Right hindlimb (tissue), 1 donor: ENCODE measurements at places on chromosomes 2 and 18.
A peak's percentile ranks its signal among the peaks of the same experiment; 100 is the strongest.

DNA sequence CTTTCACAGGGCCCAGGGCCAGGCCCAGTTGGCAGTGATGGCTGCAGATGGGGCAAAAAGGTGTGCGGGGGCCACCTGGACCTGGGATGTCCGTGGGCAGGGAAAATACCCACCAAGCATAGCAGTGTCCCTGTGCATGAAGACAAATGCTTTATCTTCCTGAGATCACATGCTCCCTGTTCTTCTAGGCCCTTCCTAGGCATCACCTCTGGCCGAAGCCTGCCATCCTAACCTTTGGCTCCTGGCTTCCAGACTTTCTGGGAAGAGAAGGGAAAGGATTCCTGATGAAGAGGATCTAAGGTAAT is 105.0 kb upstream of the SMAD2 start:
- DNase-seq: no peak

DNA sequence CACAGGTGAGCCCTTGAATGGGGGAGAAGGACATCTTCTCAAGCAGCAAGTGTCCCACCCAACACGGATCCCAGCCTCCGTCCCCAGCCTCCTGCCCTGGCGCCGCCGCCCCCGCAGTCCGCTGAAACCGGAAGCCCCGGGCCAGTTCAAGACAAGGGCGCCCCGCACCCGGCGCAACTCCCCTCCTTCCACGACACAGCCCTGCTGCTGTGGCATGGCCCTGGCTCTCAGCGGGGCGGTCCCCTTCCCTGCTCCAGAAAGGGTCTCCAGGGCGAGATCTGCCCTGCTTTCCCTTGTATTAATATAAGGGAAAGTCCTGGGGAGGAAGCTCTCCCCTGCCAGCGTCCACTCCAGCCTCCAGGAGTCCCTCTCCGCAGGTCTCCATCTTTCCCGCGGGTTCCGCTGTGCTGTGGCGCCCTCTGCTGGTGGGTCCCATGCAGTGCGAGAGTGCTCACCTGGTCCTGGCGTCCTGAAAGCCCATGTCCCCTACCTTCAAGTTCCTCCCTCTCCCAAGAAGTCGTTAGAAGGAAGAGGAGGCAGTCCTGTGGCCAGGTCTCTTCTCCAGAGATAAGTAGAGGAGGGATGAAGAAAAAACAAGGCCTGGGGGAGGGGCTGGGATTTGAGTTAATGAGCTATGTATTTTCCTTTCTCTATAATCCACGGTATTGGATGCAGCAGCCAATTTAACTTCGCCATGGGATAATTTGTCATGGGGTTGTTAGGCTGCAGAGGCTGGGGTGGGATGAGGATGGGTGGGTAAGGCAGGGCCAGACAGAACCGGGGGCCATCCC is 176.0 kb downstream of the SMAD2 start:
- no peak for DNase-seq

DNA sequence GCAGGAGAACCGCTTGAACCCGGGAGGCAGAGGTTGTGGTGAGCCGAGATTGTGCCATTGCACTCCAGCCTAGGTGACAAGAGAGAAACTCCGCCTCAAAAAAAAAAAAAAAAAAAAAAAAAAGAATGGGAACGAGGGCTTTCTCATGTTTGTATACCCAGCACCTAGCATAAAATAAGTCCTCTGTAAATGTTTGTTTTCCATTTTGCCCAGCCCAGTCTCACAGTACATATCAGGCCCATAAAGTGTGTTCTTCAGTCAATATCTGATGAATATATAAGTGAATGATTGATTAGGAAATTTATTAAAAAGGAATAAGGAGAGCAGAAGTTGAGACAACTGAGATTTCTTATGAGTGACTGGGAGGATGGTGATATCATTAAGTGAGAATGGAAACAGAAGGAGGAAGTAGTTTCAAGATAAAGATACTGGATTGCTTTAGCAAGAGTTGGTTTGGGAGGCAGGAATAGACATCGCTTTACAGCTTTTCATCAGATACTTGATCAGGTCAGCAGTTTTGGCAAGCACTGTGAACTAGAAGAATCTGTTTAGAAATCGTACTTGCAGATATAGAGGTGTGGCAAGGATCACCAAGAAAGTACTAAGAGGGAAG is 327.5 kb downstream of the KIAA1328 start:
- no peak for DNase-seq

DNA sequence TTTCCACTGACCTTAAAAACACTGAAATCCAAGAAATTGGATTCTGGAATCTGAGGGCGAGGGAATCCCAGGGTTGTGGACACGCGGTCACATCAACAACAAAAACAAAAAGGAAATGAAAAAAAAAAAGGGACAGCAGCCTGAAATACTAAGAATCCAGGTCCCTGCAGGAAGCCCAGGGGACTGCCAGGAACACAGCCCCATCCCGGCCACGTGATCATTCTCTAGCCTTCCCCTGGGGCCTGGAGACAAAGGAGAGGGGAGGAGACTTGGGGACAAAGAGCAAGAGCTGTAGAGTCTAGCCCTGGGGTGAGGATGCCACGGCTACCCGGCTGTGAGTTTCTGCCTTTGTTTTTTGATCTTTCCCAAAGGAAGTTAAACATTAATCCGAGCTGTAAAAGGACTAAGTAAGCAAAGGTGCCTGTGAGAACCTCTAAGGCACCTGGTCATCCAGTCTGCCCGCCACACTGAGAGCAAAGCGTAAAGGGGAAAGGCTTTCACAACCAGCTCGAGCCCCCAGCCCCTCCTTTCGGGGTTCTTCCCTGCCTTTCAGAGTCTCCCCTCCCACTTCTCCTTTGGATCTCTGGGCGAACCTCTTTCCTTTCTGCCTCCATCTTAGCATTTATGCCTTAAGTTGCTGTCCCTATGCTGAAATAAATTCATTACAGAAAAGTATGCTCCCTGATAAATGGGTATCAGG is 57.9 kb upstream of the MSH2 start:
- peak; percentile 70 for DNase-seq

GRCh38 chr2:227627769-227628168 is 10.5 kb downstream of the SCYGR4 start:
- DNase-seq: no peak

DNA sequence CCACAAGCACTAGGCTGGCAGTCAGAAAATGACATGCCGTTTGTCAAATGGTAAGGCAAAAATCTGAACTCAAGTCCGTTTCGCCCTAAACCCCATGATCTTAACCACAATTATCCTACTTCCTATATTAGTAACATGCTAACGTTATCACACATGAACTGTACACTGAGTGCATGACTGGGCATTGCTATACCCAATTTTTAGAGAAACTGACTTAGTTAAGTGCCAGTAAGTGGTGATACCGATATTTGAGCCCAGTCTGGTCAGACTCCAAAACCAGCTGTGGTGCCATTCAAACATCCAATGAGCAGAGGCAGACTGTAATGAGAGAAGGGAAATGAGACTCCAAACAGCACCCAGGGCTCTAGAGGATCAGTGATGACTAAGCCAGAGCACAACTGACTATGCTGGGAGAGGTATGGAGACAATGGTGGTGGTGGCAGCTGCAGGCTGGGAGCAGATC is 311.7 kb upstream of the PKDCC start:
- no peak for DNase-seq

- DNase-seq: peak; percentile 55
These were observed 151.4 kb downstream of the TNS1 start for GRCh38 chr2:217851191-217852020.

DNA sequence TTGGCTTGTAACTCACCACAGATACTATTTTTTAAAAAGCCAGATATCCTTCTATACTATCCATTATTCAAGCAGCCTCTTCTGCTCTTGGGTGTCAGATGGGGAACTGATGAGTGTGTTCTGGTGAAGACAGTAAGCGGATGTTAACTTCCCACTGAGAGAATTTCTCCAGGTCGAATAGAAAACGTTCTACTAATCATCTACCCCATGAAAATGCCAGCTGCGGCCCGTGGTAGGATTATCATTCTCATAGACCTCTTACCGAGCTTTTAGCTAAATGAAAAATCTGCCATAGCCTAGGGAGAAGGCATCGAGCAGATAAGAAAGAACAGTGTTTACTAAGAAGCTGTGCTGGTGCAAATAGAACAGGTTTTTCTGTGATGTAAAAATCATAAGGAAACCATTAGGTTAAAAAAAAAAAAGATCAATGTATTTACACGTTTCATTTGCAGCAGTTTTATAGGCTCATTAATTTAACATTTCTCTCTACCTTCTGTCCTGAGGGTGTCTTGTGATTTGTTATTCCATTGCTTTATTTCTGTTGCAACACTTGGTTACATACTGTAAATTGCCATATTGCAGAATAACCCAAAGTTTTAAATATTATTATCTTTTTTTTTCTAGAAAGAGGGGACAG is 1521.5 kb upstream of the ZEB2 start:
- DNase-seq: no peak

- no peak for DNase-seq
These were observed 21.7 kb downstream of the BCL2 start for GRCh38 chr18:63297687-63298399.

- DNase-seq: no peak
These were observed 82.0 kb downstream of the DPP4 start for GRCh38 chr2:161991991-161992390.

GRCh38 chr2:96184989-96185388 is 23.6 kb downstream of the STARD7 start:
- DNase-seq: no peak

DNA sequence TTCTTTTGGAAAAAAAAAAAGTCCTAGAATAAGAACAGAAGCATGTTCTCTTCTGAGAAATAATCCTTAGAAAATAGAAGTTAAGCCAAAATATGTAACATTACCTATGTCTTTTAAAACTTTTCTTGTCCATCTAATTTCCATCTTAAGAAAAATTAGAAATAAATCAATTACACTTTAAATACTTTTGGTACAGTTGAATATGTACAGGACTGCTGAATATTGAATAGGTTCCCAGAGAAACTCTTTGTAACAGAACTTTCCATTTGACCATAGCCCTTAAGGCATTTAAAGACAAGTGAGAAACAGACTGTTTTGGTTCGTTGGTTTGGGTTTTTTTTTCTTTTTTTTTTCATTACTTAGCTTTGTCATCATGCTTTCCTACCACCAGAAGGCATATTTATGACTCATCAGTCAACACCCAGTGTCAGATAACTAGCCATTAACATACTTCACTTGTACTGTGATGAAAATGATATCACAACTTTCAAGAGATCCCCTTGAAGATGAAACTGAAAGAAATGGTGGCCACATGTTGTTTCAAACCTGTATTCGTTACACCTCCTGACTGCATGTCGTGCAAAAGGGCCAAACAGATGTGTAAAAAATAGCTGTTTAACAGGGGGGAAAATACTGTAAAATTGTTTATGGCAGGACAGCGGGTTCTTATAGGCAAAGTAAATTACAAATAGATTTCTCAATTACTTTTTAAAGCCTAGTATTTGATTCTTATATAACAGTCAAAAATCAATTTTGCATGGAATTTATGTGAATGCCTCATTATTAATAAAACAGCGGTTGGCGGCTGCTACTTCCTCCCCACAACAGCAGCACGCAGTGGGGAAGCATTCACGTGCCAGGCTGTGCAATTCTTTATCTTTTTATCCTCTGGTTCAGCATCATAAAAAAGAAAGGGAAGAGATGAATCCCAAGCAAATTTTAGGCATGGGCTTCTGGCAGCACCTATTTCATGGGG is 280.7 kb upstream of the HNRNPA3 start:
- no peak for DNase-seq

GRCh38 chr2:88599527-88599926 is 27.7 kb downstream of the EIF2AK3 start:
- no peak for DNase-seq

DNA sequence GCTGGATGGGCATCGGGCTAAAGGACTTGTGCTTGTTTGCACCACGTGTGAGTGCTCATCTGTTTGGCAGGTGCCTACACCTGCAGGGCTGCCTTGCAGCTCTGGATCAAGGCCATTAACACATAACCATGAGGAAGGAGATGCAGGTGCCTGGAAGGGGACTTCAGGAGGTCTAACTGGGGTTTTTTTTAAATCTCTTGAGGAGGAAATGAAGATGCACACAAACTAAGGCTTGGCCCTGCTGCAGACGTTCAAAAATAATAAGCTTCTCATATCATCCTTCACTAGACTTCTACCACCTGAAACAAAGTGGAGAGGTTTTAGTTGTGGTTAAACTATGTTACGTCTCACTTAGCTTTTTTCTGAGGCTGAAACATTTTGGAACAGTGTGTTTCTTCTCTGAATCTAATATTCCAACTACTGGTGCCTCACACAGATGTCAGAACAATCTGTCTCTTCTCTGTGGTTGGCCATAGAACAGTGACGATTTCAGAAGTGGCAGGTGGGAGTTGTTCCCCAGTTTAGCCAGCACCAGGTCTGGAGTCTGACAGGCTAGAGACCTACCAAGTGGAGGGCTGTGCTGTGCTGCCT is 36.5 kb downstream of the BCL2L11 start:
- DNase-seq: no peak

DNA sequence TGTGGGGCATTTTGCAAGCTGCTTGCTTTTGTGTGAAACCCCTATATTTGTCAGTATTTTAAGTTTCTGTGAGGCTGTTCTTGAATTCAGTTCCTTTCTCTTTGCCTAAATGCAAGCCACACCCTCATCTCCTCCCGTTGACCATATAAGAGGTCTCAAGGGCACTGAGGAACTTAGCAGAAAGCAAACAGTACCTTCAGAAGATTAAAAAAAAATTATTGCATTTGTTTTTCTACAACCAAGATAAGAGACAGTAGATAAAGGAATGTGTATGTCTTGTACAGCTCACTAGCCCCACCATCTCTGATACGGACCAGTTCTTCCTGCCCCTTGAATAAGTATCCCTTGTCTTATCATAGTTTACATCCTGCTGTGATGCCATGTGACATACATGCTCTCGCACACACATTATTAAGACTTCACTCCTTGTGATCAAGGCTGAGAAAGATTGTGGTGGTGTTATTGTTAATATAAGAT is 64.2 kb downstream of the NPAS2 start:
- no peak for DNase-seq

- DNase-seq: no peak
These were observed 37.2 kb upstream of the BIN1 start for GRCh38 chr2:127143841-127144782.

- DNase-seq: no peak
These were observed 27.7 kb downstream of the FLACC1 start for GRCh38 chr2:201329409-201329808.

DNA sequence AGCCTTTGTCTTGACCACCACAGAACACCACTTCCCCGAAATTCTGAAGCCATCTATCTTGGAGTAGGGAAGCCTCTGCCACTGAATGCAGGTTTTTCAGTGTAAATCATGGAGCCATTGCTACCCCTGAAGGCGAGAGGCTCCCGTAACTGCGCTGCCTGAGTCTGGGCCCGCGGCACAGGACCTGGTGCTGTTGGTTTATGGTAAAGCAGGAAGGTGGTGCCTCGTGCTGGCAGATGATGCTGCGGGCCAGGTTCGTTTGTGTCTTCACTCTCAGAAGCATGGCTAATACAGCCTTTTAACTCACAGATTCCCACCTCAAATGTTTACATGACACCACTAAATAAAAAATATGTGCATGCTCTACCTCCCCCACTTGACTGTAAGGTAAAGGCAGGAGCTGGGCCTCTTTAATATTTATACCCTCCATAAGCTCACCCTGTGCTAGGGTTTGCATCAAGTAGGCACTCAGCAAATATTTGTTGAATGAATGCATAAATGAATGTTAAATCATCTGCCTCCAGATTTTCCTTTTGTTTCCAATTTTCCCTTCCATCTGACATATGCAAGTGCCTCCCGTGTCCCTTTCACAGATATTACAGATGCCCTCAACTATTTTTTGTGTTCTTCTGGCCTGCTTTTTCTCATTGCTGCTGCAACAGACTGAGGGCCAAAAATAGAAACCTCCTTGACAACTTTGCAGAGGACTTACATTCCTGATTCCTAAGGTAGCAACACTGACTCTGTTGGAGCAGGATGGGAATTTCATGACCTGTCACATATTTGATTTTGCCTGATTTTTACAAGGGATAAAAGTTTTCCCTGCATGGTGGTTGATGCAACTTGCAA is 83.5 kb upstream of the CPO start:
- no peak for DNase-seq

- no peak for DNase-seq
These were observed 94.5 kb upstream of the CCDC150 start for GRCh38 chr2:196544906-196545433.
